ENCODE measurements at places on chromosomes 12 and 14. TPM values are rescaled to one million over a fixed set of nuclear protein-coding genes. Genes with fewer than 3 reads are reported as not detected.

Gene RTN1
- not detected for total RNA-seq

Gene PAX9
- not detected for total RNA-seq

- peak overlapping the region; percentile 72 for H3K4me3 ChIP-seq
- no peak for DNase-seq
- H3K36me3 ChIP-seq = no peaks in the 10 kb centered on the region
- peaks cover 12% of the 10 kb centered on the region for H3K27me3 ChIP-seq
- H3K27ac ChIP-seq = peak overlapping the region; percentile 87
Observed at GRCh38 chr12:69331519-69331908, 16.7 kb upstream of the LYZ start.

DNA sequence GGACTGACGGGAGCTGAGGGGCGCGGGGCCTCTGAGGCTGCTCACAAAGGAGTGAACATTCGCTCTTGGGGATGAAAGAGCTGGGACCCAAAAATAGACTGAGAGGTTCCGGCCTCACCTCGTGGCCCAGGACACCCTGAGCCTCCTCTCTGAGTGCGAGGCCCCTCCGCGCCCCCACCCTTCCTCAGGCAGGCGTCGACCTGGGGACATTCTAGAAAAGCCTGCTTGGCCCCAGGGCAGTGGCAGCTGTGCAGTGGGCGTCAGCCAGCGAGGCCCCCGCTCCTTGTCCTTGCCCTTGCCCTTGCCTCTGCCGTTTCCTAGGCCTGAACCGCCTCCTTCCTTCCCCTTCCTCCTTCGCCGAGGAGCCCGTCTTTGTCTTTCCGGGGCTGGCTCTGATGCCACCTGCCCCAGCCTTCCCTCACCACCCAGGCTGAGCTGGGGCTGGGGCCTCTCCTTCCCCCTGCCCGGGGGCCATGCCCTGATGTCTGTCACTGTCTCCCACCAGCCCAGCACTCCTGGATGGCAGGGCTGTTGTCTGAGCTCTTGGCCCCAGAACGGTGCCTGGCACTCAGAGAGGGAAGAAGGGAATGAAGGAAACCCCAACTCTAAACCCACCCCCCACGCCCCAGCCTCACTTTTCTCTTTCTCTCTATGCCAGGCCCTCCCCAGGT, 208.2 kb upstream of the RTL1 start:
- DNase-seq = no peak
- no peak overlapping the region for H3K4me3 ChIP-seq
- no peak overlapping the region for H3K27ac ChIP-seq
- no peaks in the 10 kb centered on the region for H3K4me1 ChIP-seq

- no peaks in the 10 kb centered on the region for H3K27me3 ChIP-seq
- no peak overlapping the region for H3K4me3 ChIP-seq
- H3K36me3 ChIP-seq = no peaks in the 10 kb centered on the region
Observed at GRCh38 chr12:43482311-43483085, 69.5 kb downstream of the ADAMTS20 start.

- no peak overlapping the region for H3K4me3 ChIP-seq
- H3K4me1 ChIP-seq = no peaks in the 10 kb centered on the region
- no peak overlapping the region for H3K27ac ChIP-seq
- H3K27me3 ChIP-seq = no peaks in the 10 kb centered on the region
Observed at GRCh38 chr14:80059041-80059440, 152.3 kb downstream of the DIO2 start.

GRCh38 chr12:5480218-5480937, 48.5 kb downstream of the NTF3 start:
- H3K4me3 ChIP-seq = no peak overlapping the region
- H3K27ac ChIP-seq = no peak overlapping the region
- peaks cover 3% of the 10 kb centered on the region for H3K27me3 ChIP-seq
- H3K36me3 ChIP-seq = no peaks in the 10 kb centered on the region
- no peaks in the 10 kb centered on the region for H3K4me1 ChIP-seq
- no peak for DNase-seq

DNA sequence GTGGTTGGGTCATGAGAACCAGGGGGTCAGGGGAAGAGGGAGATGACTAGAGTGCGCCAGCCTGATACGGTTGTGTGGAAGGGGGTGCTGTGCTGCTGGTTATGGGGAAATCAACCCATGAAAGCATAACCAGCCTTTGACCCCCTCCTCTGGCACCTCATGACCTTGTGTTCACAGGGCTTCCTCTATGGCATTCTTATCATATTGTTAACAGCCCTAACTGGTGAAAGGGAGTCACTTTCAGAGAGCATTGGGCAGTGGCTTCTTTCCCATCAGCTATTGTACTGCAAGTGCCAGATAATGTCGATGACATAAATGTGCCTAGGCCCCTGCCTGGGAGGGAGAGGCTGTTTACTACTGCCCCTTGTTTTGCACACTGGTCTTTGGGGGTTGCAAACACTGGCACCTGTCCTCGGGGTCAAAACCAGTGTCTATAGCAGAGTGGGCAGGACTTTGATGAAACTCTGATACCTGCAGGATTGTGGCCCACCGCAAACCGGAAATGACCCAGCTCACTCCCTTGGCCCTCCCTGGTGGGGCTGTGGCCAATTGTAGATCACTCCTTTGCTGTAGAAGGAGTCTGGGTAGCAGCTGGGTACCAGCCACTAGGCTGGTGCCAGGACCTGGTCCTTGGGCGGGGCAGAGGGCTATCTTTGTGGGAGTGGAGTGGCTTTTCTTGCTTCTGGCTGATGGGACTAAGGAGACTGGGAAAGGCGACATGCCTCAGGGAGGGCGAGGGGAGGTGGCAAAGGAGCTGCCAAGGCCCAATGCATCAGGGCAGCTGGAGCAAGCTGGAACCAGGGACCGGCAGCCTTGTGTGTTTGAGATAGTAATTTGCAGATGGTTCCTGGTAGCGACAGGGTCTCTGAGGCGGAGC, 634 bp upstream of the TMEM63C start:
- H3K36me3 ChIP-seq = no peaks in the 10 kb centered on the region
- H3K4me3 ChIP-seq = peak overlapping the region; percentile 73
- H3K27me3 ChIP-seq = peaks cover 18% of the 10 kb centered on the region
- H3K27ac ChIP-seq = no peak overlapping the region
